ENCODE measurements at places on chromosomes 1 and 21.

DNA sequence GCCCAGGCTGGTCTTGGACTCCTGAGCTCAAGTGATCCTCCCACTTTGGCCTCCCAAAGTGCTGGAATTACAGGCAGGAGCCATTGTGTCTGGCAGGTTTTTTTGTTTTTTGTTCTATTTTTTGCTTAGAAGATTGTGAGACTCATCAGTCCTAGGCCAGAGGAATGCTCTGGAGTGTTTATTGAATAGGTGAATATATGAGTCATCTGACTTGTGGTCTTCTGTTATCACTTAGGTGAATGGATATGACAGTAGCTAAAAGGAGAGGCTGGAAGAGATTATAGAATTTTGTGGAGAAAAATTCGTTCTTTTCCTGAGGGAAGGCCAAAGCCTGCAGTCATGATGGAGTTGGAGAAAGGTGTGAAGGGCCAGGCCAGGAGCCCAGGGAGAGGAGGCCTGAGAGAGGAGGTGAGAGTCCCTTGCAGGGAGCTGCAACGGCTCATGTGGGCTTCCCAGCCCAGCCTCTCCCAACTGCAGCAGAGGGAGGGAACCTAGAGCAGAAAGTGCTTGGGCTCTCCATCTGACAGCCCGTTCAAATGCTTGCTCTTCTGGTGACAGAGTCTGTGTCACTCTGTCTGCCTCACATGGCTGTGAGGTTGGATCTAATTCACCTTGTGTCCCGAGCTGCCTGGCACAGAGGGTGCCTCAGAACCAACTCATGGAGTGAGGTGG, 31.6 kb upstream of the ACOT11 start:
- DNase-seq: no peak

- no peak for DNase-seq
These were observed 43.0 kb downstream of the TRIM33 start for GRCh38 chr1:114468047-114468446.

- no peak for DNase-seq
These were observed 8.1 kb downstream of the PAQR7 start for GRCh38 chr1:25867210-25867991.

GRCh38 chr1:118921994-118922393, 66.1 kb downstream of the TBX15 start:
- no peak for DNase-seq

GRCh38 chr1:112544011-112544688, 35.4 kb downstream of the WNT2B start:
- no peak for DNase-seq

DNA sequence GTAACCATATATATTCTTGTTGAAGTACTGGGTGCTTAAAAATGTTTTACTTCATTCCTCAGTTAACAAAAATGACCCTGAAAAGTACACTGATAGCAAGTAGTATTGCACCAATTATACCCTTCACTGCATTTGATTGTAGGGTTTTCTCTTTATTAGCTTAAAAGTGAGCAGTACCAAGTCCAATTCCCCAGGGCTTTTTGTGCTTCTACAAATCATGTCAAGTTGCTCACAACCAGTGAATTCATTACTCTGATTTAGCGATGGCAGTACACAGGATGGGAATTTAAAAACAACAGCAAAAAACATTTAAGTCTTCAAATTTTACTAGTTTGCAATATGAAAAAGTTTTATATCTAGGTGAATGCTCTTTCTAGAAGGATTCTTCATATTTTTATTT, 436.4 kb downstream of the PTBP2 start:
- no peak for DNase-seq

DNA sequence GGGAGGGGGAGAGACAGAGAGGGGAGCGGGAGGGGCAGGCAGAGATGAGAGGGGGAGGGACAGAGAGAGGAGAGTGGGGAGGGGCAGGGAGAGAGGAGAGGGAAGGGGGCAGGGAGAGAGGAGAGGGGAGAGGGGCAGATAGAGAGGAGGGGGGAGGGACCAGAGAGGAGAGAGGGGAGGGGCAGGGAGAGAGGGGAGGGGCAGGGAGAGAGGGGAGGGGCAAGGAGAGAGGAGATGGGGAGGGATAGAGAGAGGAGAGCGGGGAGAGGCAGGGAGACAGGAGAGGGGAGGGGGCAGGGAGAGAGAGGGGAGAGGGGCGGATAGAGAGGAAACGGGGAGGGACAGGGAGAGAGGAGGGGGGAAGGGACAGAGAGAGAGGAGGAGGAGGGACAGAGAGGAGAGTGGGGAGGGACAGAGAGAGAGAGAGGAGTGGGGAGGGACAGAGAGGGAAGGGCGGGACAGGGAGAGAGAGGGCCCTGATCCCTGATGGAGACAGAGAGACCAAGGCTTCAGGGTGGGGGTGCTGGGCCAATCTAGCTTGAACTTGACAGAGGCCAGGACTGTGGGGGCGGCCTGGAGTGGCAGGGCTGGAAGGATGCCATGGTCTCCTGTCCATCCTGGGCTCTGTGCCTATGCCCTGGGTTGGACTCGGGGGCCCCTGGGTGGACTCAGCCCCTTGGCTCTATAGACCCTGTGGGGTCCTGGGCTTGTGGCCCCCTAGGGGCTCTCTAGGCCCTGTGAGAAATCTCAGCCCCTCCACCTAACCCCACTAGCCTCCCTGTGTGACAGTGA, 43.6 kb downstream of the DMRTB1 start:
- no peak for DNase-seq

DNA sequence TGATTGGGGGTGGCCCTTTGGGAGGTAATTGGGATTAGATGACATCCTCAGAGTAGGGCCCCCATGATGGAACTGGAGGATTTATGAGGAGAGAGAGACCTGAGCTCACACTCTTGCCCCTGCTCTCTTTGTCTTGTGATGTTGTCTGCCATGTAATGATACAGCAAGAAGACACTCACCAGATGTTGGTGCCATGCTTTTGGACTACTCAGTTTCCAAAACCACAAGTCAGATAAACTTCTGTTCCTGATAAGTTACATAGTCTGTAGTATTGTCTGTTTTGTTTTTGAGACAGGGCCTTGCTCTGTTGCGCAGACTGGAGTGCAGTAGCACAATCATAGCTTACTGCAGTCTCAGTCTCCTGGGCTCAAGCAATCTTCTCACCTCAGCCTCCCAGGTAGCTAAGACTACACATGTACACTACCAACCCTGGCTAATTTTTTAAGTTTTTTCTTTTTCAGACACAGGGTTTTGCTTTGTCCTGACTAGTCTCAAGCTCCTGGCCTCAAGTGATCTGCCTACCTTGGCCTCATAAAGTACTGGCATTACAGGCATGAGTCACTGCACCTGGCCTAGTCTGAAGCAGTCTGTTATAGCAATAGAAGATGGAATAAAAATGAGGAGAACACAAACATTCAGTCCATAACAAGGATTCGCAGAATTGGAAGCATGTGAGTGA, 115.0 kb upstream of the GALNT2 start:
- DNase-seq: no peak

DNA sequence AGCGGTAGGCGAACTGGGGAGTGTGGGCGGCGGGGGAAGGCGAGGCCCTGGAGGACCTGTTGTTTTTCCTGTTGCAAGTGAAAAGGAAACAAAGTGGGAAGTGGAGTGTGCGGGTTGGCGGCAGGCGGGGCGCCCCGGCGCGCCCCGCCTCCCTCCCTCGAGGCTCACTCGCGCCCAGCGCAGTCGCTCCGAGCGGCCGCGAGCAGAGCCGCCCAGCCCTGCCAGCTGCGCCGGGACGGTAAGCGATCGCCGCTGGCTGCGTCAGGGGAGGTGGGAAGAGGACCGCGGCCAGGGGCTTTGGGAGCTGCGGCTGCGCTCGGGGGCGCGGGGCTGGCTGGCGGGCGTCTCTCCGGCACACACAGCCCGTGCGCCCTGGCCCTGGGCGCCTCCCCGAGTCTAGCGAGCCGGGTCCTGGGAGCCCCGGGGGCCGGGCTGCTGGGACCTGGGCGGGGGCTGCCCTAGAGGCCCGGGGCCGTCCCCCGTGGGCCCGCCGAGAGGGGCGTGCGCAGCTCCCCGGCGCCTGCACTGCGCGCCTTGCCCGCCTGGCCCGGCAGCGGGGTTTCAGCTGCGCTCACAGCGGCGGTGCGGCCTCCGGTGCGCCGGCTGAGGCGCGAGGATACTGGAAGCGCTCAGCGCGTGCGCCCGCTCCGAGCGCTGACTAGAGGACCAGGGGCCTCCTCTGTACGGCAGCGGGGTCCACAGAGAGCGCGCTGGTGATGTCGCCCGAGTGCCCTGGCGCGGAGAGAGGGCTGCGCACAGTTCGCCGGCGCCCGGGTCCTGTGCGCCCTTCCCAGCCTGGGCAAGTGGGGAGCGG, at the start of gene PIK3CD:
PIK3CD (plus strand) TSS at position 167 of the 814 bp plus-strand sequence. CDS start 58,725 bp downstream, outside the sequence.
- DNase-seq: peak; percentile 44

- no peak for DNase-seq
These were observed 23.5 kb downstream of the RSPH1 start for GRCh38 chr21:42472521-42472920.
